Upper lobe of right lung (tissue), 1 donor: ENCODE measurements at places on chromosomes 7 and 10.

DNA sequence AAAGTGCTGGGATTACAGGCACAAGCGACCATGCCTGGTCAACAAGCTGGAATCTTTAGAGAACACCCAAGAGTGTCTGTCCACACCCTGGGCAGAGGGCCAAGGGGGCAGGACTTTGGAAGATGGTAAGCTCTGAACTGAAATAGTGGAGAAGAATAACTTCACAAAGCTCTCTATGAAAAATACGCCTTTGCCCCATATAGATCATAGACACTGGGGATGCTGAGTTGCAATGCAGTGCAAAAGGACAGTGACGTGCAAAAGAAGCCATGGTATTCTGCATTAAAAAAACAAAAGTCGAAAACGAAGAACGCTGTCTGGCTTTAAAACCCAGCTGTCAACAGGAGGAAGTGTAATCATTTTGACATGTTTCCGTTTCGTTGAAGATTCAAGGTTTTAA is 353.6 kb downstream of the CALN1 start:
- no peak for DNase-seq

- DNase-seq, result no peak
Measured at GRCh38 chr10:43350156-43350555, 21.3 kb upstream of the FXYD4 start.

DNA sequence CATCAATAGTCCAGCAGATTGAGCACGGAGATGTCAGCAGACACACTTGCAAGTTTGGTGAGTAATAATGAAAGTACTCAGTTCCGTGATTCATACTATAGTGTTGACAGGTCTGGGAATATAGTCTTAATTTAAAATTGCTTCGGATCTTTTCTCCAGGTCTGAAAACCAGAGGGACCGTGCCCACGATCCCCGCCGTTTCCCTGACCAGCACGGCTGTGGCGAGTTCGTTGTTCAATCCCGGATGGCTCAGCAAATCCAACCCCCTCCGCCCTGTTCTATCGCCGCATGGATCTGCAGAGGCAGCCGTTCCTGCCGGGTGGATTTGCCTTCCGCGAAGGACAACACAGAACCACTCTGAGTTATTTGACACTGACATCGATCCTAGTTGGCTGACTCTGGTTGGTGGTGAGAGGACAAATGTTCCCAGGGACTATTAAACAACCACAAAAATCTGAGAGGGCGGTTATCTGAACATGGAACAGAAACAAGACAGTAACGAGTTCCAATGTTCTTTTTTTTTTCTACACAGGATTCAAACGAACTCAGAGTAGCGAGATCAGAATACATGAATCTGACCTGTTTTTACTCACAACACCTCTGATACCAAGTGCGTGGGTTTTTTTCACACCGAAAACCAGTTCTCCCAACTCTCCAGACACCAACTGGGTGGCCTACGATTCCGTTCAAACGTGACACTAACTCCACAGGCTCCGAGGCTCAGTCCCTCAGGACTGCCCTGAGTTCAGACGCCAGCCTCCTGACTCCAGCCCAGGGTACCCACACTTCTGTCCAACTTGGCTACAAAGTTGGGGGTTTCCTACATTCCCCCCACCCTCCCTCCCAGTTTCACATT is 52.7 kb downstream of the RBM17 start:
- no peak for DNase-seq

DNA sequence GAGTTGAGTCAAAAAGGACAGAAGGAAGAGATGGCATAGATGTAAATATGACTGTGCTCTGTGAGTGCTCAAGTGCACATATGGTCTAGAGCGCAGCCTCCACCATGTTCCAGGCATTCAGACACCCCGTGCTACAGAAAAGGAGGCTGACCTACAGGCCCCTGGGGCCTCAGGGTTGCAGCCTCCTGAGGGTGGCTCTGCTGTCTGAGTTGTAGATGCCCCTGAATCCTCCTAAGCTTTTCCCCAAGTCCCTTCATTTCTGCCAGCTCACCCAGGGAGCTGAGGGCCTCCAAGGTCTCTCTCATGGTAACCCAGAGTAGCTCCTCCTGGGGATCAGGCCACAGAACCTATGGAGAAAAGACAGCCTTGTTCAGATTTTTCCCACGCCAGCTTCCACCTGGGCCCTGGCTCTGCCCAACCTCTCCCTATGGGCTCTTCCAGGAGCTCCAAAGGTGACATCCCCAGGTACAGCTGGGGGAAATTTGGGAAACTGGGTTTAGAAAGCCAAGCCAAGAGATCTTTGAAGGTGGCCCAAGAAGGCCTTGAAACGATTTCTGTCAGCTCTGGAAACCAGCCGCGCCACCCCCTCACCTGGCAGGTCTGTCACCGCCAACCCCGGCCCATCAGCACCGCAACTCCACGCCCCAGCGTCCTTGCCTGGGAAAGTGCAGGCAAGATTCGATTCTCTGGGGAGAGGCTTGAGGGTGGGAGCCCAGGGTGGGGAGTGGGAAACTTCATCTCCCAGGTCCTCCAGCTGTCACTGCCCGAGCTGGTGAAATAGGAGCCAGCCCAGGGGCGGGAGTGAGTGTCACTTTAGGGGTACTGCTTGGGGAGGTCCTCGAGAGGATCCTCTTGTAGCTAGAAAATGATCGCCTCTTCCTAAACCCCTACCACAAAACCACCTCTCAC is 2.4 kb downstream of the ZNF467 start:
- DNase-seq, result peak; percentile 71

GRCh38 chr10:73251683-73252444 is 580 bp downstream of the MRPS16 start:
- DNase-seq, result no peak

GRCh38 chr7:143885951-143886350 is 16.0 kb downstream of the TCAF1 start:
- DNase-seq, result no peak

GRCh38 chr7:12119620-12120303 is 91.3 kb upstream of the TMEM106B start:
- DNase-seq, result no peak

DNA sequence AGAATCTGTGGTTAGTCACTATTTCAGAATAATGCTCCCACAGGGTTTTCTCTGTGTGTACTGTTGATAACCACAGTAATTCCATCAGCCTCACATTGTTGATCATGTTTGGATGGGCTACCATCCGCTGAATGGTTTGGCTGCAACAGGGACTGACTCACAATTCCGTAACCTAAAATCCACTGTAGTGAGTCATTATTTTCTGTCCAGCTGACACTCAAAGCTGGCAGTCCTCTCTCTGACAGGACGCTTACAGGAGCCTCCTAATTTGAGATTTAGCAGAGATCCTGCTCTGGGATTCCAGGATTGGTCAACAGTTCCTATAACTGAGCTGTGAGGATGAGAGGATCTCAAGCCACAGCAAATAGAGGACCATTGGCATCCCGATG is 32.7 kb downstream of the VWA2 start:
- DNase-seq, result no peak

DNA sequence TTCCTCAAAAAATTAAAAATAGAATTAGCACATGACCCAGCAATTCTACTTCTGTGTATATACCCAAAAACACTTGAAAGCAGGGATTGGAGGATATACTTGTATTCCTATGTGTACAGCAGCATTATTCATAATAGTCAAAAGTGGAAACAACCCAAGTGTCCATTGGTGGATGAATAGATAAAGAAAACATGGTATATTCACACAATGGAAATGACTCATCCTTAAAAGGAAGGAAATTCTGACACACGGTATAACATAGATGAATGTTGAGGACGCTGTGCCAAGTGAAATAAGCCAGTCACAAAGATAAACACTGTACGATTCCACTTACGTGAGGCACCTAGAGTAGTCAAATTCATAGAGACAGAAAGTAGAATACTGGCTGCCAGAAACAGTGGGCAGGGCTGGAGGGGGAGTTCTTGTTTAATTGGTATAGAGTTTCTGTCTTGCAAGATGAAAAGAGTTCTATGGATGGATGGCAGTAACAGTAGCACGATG is 26.6 kb upstream of the KAT6B start:
- DNase-seq, result no peak

DNA sequence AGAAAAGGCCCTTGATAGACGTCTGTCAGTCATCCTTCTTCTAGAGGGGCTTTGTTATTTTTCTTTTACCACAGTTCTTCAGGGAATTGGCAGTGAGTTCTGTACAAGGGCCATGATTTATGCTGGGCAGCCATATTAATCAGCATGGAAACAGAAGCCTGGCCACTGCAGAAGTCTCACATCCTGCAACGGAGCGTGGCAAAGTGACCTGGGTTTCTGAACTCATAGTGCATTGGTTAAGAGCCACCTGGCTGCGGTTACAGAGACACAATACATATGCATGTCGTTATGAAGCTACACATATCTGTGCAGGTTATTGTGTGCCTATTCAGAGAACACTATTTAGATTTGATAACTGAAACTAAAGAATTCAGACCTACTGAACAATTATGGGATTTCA is 419.4 kb upstream of the CELF2 start:
- no peak for DNase-seq

- DNase-seq, result no peak
Measured at GRCh38 chr7:136030330-136030729, 53.2 kb upstream of the MTPN start.

- no peak for DNase-seq
Measured at GRCh38 chr10:124084708-124085107, 8.7 kb downstream of the CHST15 start.

DNA sequence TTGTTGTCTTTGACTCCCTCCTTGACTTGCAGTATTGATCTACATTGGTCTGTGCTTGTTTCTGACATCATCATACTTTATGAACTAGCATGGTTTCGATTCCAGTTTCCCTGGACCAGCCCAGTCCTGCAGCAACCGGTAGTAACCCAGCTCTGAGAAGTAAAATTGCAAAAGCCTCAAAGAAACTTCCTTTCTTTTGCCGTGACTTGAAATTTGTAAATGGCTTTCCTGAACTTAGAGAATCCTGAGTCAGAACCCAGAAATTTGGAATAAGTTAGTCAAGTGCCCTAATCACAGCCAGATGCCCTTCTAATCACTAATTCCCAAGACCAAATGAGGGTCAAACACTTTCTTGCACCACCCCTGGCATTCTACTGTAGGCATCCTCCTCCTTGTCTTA is 15.0 kb downstream of the TAS2R60 start:
- DNase-seq, result no peak
